Large intestine (tissue), 12 donors: ENCODE measurements at places on chromosomes 11 and 22. TPM values are rescaled to one million over a fixed set of nuclear protein-coding genes. Genes with fewer than 3 reads are reported as not detected.
A peak's percentile ranks its signal among the peaks of the same experiment; 100 is the strongest.

GRCh38 chr11:122207505-122207904 lies 91.5 kb upstream of the BLID start:
- H3K4me3 ChIP-seq, result no peak overlapping the region
- peak; percentile 34 for DNase-seq
- peaks cover 4% of the 10 kb centered on the region for H3K4me1 ChIP-seq
- H3K36me3 ChIP-seq, result no peaks in the 10 kb centered on the region
- H3K27me3 ChIP-seq, result peaks cover 7% of the 10 kb centered on the region
- H3K27ac ChIP-seq, result peak overlapping the region; percentile 23

- H3K27me3 ChIP-seq, result no peaks in the 10 kb centered on the region
- no peak for DNase-seq
- H3K4me1 ChIP-seq, result no peaks in the 10 kb centered on the region
- no peak overlapping the region for H3K4me3 ChIP-seq
Measured at GRCh38 chr22:49599039-49599438, 228.6 kb downstream of the BRD1 start.

GRCh38 chr22:17888855-17889254 lies 114.6 kb upstream of the BID start:
- H3K27me3 ChIP-seq, result no peaks in the 10 kb centered on the region
- H3K4me3 ChIP-seq, result no peak overlapping the region
- no peak overlapping the region for H3K27ac ChIP-seq
- no peak for DNase-seq
- H3K4me1 ChIP-seq, result peaks cover 45% of the 10 kb centered on the region
- H3K36me3 ChIP-seq, result peaks cover 38% of the 10 kb centered on the region

Gene CSNK2A3
- polyA plus RNA-seq, result 2.8 TPM

Gene ABTB2
- polyA plus RNA-seq, result 1.3 TPM

Gene NCAM1
- polyA plus RNA-seq, result 63.0 TPM

Gene IL17REL
- 0.31 TPM for polyA plus RNA-seq
